ENCODE measurements at places on chromosomes 6 and 20. TPM values are rescaled to one million over a fixed set of nuclear protein-coding genes. Genes with fewer than 3 reads are reported as not detected.

HLA-DQB1 gene
- not detected for total RNA-seq

UST gene
- total RNA-seq: 5.5 TPM

GPR6 gene
- total RNA-seq: not detected

PXDC1 gene
- 21.1 TPM for total RNA-seq

KIAA0408 gene
- 5.6 TPM for total RNA-seq

ZC3H12D gene
- total RNA-seq: 0.21 TPM

TREM1 gene
- total RNA-seq: 0.14 TPM

Data from A549 treated with dexamethasone at 1 μM for 4 hours (cell line).